ENCODE measurements at places on chromosomes 5 and 9.
A peak's percentile ranks its signal among the peaks of the same experiment; 100 is the strongest.

DNA sequence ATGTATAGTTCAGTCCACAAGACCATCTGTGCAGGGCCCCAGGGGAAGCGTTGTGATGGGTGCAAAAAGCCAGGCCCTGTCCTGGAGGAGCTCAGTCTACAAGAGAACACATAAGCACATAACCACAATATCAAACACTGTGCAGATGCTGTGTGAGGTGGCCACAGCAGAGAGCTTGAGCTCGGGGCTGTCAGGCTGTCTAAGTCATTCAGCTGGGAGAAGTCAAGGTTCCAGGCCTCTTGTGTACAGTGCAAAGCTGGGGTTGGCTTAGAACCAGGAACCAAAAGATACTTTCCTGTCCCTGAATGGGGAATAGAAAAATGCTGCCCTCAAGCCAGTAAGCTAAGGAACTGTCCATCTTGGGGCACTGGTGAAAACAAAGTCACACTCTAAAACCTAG, 75.0 kb downstream of the PRDM6 start:
- DNase-seq, result no peak

DNA sequence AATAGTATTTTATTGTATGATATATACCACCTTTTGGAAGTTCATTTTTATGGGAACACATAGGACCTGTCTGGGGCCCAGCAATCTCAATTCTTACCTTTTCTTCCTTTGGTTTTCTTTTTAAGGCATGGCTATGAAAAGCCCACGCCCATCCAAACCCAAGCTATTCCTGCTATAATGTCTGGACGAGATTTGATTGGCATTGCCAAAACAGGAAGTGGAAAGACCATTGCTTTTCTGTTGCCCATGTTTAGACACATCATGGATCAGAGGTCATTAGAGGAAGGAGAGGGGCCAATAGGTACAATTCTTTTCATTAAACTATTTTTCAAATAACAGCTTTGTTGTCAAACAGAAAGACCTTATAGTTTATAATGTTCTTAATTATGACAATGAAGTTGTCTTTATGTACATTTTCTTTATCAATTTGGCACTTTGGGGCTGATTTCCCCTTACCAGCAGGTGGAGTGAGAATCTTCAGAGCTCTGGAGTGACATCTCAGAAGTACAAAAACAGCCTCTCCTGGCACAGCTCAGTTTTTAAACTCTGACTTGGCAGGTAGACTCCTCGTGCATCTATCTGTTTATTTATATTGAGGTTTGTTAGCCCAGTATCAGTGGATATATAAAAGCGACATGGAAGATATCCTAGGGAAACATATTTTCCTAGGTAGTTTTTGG, 25.8 kb downstream of the DDX46 start:
- DNase-seq, result no peak

GRCh38 chr5:161546095-161546469, 443 bp downstream of the GABRB2 start:
- no peak for DNase-seq

GRCh38 chr5:67050635-67051034, 146.0 kb downstream of the CD180 start:
- DNase-seq, result no peak

GRCh38 chr9:114737118-114737517, 55.1 kb upstream of the TEX48 start:
- no peak for DNase-seq

DNA sequence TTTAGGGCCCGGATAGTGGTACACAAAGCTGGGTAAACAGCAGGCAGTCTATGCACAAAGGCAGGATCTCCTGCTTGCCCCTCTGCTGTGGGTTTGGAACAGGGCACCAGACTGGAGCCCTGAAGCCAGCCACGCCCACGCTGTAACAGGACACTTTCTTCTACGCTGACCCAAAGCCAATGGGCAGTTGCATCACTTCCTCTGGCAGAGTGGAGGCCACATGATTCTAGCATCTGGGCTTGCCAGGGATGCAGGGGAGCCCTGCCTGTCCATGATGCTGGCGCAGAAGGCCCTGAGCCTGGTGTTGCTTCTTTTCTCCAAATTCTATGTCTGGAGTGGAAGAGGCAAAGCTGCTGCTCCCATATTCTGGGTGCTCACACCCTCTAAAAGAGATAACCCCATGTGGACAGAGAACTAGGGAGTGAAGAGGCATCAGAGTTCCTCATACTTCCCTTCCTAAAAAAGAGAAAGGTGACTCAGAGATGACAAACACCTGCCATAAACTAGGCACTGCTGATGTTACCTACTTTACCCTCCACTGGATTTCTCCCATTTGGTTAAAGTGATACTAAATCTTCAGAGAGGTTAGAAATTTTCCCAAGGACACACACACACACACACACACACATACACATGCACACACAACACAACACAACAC, 260.3 kb upstream of the KLF4 start:
- DNase-seq, result no peak

DNA sequence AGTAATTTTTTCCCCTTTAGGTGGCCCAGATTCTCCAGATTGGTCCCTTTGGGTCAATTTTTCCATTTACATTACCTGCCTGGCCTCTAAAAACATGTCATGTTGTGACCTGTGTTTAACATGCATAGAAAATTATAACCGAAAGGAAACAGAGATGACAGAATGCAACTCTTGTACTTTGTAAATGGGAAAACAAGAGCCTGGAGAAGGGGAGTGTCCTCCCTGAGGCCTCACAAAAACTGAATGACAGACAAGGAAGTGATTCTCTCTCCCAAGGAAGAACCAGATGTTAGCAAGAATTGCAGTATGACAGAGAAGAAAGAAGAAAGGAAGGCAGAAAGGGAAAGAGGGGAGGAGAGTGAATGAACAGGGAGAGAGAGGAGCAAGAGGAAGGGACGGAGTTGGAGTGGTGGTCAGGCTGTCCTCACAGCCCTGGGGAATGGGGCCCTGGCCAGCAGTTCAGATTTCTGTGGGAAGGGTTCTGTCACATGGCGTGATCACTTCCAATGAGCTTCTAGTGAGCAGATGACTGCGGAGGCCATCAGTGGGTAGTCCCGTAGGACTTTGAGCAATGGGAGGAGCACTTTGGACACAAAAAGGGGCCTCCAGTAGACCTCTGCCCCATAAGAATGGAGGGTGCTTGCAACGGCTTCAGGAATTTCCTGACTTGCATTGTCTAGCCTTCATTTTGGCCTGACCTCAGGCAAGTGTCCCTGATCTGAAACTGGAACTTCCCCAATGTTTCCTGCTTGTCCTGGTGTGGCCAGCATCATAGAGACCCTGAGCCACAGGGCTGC, 31.6 kb downstream of the ABLIM3 start:
- no peak for DNase-seq

- no peak for DNase-seq
Observed at GRCh38 chr9:112046181-112046580, 128.9 kb downstream of the SUSD1 start.

DNA sequence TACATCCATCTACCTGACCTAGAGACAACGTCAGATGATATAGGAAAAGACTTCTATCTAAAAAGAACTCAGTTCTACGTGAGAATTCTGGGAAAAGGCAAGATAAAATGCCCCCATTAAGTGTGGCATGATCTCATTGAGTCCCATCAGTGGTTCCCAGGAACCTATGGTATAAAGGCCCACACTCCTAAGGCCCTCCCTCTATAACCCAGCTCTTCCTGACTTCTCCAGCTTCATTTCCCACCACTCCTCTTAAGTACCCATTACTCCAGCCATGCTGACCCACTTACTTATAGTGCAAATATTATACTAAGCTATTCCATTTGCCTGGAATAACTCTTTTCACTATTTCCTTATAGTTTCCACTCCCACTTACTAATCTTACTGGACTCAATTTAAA, 95.4 kb upstream of the NR5A1 start:
- no peak for DNase-seq

DNA sequence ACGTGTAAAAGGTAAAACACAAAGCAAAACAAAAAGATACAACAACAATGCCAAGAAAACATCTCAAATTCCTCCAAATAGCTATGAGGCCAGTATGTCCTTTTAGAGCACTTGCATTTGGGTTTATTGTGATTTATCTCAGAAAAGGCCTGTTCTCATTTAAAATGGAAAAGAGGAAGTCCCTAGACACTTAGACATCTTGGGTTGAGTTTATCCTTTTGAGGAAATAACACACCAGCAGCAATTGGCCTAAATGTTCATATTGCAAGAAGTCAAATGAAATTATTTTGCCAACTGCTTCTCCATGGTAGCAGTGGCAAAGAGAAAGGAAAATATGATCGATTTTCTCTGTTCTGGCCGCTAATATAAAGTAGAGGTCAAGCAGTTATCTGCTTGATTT, 43.6 kb upstream of the TRMT10B start:
- DNase-seq, result no peak

DNA sequence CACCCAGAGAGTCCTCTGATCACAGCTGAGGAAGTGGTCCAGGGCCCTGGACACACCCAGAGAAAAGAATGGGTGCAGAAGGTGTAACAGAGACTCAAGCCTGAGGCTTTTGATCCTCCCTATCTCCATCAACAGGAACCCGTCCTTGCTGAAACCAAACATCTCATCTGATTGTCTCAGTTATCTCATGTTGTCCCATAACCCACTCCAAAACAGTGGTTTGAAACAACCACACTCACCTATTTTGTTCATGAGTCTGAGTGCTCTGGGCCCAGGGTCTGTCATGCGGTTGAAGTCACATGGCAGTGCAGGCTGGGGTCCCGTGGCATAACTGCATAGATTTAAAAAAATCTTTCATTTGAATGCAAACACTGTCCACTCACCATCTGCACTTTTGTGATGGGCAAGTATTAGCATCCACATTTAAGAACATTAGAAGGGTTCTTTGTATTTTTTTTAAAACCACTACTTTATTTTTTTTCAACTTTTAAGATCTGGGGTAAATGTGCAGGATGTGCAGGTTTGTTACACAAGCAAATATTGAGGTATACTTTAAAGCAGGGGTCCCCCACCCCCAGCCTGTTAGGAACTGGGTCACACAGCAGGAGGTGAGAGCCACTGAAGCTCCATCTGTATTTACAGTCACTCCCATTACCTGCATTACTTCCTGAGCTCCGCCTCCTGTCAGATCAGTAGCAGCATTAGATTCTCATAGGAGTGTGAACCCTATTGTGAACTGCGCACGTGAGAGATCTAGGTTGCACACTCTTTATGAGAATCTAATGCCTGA, 255.8 kb downstream of the ROR2 start:
- DNase-seq, result no peak

- no peak for DNase-seq
Observed at GRCh38 chr5:171314728-171315385, 5.8 kb downstream of the TLX3 start.

DNA sequence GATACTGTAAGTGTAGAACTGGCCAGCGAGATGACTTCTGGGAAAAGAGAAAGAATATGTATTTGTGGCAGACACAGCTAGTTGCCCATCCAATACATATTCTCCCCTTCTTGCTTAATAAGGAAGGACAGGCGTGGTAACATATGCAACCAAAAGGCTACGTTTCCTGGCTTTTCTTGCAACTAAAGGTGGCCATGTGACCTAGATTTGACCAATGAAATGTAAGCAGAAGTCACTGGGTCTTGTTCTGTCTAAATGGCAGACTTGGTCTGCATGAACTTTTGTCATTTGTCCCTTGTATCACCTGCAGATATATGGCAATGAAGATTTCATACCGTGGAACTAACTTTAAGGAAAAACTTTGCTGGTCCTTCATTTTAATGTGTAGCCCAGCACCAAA, 183.8 kb downstream of the CDH12 start:
- no peak for DNase-seq

- DNase-seq, result no peak
Observed at GRCh38 chr9:98929895-98930341, 13.8 kb upstream of the COL15A1 start.

GRCh38 chr5:4628645-4629385, 511.3 kb upstream of the ADAMTS16 start:
- no peak for DNase-seq

- no peak for DNase-seq
Observed at GRCh38 chr9:137876269-137876668, 1.3 kb upstream of the CACNA1B start.

DNA sequence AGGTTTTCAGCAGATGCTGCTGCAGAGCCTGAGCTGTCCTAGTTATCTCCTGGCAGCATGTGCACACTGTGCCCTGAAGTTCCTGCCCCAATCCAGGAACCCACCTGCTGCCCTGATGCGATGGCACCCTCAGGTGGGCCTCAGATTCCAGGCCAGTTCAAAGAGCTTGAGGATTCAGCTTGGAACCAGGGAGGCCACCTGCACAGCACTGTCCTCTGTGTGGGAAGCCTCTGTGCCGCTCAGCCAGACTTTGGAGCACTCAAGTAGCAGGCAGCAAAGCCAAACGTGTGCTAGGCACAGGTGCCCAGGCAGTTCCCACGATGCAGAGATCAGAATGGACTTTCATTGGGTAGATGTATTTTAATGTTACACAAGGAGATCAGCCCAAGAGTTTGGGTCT, 132.8 kb upstream of the RAPGEF1 start:
- no peak for DNase-seq

- no peak for DNase-seq
Observed at GRCh38 chr5:135448791-135449507, 1.8 kb upstream of the DCANP1 start.

- no peak for DNase-seq
Observed at GRCh38 chr5:137492331-137492730, 6.8 kb downstream of the SPOCK1 start.

DNA sequence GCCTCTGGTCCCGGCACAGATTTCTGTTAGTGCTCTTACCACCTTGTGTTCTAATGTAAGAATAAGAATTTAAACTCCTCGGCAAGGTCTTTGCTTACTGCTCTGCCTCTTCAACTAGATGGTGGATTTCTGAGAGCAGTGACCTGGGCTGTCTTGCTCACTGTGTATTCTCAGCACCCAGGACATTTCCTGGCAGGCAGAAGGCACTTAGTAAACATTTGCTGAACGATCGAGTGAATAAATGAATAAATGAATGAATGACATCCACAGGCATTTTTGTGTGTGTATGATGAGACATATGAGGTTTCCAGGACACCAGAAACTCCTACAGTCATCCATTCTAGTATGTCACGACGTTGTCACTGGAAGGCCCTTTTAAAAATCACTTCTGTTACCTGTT, 143.2 kb downstream of the BOD1 start:
- DNase-seq, result no peak

- no peak for DNase-seq
Observed at GRCh38 chr5:67404256-67405100, 207.9 kb upstream of the CD180 start.

GRCh38 chr5:115461506-115462290, 82.9 kb downstream of the FEM1C start:
- DNase-seq, result peak; percentile 20

GRCh38 chr5:73962801-73963425, 336.9 kb downstream of the ARHGEF28 start:
- no peak for DNase-seq

- no peak for DNase-seq
Observed at GRCh38 chr9:114091711-114092110, 7.4 kb downstream of the KIF12 start.

DNA sequence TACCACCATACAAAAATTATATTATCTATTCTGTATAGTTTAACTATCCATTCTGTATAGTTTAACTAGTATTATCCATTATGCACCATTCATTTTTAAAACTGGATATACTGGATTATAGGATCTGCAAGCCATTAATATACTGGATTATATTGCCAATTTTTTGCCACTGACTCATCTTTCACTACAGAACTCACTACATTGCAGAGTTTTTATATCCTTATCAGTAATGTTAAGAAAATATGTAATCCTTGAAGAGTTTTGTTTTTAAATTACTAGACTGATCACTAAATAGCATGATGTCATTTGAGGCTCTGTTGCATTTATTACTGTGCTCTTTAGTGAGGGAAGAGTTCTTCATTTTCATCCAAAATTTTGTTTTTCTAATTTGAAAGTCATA, 109.8 kb upstream of the SNX2 start:
- DNase-seq, result no peak

GRCh38 chr9:5899292-5899691, 8.6 kb downstream of the MLANA start:
- DNase-seq, result no peak

Measured in activated CD4-positive, alpha-beta T cell treated with anti-CD3 and anti-CD28 coated beads, Interleukin-2, amount 50 U/mL, for 24 hours (primary cell).